Aorta (tissue), 5 donors: ENCODE measurements at places on chromosomes 13 and 19. TPM values are rescaled to one million over a fixed set of nuclear protein-coding genes. Genes with fewer than 3 reads are reported as not detected.

- DNase-seq: peak; percentile 98
These were observed at the start of gene GATAD2A for GRCh38 chr19:19404879-19405860. Gene GATAD2A, plus strand, starts transcription at chr19:19405675. Its CDS starts 59,671 bp downstream, at chr19:19465346.

DNA sequence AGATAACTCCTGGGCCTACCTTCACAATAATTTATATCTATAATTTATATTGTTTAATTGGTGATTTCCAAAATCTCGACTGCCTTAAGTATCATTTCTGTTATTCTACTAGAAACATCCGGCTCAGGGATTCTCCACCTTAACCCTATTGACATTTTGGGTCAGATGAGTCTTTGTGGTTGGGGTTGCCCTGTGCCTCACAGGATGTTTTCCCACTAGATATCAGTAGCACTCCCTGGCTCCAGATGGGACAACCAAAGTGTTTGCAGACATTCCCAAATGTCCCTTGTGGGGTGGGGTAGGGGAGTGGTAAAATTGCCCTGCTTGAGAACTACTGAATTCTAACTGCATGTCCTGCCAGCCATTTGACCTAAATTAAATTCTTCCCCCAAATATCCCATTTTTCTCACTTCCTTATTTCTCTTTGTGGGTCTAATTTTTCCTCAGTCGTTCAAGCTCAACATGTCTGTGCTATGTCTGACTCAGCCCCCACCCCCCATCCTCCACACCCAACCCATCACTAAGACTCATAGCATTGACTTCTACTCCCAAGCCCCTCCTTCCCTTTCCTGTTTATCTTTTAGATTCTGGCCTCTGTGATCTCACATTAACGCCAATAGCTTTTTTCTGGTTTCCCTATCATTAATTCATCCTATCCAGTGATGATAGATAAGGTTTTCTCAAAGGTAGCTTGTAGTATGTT lies 545.1 kb downstream of the EFNB2 start:
- no peak for DNase-seq

GRCh38 chr13:56718791-56719190 lies 421.9 kb upstream of the PRR20A start:
- DNase-seq: no peak

GRCh38 chr19:32630338-32630737 lies 44.6 kb downstream of the ANKRD27 start:
- DNase-seq: no peak

- no peak for DNase-seq
These were observed 219.1 kb downstream of the MTUS2 start for GRCh38 chr13:29039212-29039611.

Gene DHDH
- total RNA-seq: not detected

Gene ABHD8
- total RNA-seq: 9.8 TPM

Gene UBE2L5
- not detected for total RNA-seq
